ENCODE measurements at places on chromosomes 7 and 10.

DNA sequence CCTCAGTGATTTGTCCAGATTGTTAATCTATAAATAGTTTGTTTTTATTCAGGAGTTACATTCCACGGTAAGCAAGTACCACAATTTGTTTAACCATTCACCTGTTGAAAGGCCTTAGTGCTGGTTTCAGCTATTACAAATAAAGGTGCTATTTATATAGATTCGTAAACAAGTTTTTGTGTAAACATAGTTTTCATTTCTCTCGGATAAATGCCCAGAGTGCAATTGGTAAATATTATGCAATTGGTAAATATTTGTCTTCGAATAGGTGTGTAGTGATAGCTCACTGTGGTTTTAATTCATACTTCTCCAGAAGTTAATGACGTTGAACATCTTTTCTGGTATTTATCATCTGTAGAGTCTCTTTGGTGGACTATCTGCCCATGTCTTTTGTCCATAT lies 76.4 kb upstream of the RSU1 start:
- DNase-seq: no peak

GRCh38 chr10:59212301-59212798 lies 35.9 kb downstream of the PHYHIPL start:
- DNase-seq: no peak

GRCh38 chr10:114767986-114768821 lies 53.4 kb upstream of the FHIP2A start:
- peak; percentile 49 for DNase-seq

- DNase-seq: no peak
Measured at GRCh38 chr10:14372606-14373005, 41.9 kb upstream of the FRMD4A start.

GRCh38 chr7:4045975-4046374 lies 636.1 kb upstream of the FOXK1 start:
- DNase-seq: no peak

GRCh38 chr10:73796766-73797165 lies 11.4 kb downstream of the ZSWIM8 start:
- DNase-seq: no peak

GRCh38 chr10:67943917-67944316 lies 59.5 kb downstream of the SIRT1 start:
- DNase-seq: no peak

DNA sequence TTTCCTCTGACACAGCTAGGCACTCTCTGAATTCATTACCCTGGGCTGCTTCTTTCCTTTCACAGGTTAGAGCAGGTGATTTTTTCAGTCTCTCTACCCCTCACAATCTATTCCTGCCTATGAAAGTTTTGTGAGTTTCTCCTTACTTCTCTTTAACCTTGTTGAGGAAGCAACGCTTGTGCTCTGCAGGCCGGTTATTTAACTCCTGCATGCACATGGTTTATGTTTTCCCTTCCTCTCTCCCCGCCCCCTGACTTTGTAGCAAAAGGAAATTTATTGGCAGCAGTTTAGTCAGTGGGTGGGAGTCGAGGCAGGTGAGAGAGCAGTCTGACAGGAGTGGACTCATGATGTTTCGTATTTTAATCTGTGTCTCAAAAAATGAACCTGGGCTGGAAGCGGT lies 91.9 kb downstream of the CELF2 start:
- DNase-seq: no peak

DNA sequence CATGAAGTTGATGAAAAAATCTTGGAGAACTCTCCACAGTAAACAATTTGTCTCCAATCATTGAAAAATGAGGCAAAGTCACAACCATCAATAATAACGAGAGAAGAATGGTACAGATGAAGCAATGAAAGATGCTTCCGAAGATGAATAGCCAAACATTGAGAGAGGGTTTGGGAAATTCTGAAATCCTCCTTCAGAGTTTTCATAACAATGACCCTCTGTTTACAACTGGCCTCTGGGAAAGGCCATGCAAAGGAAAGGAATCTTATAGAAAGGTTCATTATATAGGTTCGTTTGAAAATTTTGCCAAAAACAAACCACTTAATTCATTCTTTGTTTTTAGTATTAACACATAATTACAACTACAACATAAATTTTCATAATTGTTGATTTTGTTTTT lies 166.5 kb downstream of the ABCA13 start:
- DNase-seq: no peak

GRCh38 chr10:82409671-82410070 lies 534.7 kb downstream of the NRG3 start:
- DNase-seq: no peak

GRCh38 chr10:29948881-29949355 lies 110.5 kb downstream of the JCAD start:
- DNase-seq: no peak

DNA sequence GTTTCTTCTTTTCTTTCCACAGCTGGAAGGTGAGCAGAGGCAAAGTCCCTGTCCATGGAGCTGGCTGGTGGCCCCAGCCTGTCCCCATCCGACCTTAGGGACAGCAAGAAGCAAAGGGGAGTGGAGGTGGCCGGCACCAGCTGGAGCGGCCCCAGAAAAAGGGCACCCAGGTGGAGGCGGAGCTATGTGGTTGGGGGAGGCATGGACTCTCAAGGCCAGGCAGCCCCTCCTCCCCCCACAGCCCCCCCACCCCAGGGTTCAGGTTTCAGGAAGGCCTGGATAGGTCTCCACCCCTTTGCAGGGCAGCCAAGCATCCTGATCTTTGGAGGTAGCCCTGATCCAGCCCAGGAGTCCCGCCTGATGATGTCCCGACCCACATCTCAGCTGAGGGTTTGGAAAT lies at the start of gene SSC4D:
TSS of gene SSC4D (minus strand) at position 161 of the 400 bp plus-strand sequence. CDS start 5,258 bp downstream, outside the sequence.
- no peak for DNase-seq

- peak; percentile 4 for DNase-seq
Measured at GRCh38 chr10:98748298-98748697, 301.6 kb upstream of the HPS1 start.

DNA sequence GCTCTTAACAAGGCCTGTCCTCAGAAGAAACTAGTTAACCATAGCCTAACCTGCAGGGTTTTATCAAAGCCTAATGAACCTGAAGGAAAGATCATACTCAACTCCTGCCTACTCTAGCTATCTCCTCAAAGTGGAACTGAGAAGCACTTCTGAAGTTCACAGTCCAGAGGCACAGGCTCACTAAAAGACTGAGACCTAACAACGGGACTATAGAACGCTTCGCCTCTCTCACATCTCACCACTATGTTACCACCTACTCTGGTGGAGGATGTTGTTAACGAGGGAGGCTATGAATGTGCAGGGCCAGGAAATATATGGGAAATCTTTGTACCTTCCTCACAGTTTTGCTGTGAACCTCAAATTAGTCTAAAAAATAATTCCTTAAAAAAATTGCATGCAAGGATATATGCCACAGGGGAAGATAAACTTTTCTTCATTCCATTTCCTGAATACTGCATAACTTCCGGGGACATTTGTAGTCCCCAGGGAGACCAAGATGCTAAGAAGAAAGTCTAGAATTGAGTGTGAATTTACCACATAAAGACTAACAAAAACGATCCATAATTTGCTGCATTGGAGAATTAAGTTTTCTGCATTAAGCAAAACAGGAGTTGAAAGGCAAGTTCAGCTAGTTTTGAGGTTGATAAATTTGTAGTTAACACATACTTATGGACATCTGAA lies 21.6 kb downstream of the LIPJ start:
- no peak for DNase-seq

GRCh38 chr7:33986451-33986850 lies 81.1 kb downstream of the BMPER start:
- DNase-seq: no peak

DNA sequence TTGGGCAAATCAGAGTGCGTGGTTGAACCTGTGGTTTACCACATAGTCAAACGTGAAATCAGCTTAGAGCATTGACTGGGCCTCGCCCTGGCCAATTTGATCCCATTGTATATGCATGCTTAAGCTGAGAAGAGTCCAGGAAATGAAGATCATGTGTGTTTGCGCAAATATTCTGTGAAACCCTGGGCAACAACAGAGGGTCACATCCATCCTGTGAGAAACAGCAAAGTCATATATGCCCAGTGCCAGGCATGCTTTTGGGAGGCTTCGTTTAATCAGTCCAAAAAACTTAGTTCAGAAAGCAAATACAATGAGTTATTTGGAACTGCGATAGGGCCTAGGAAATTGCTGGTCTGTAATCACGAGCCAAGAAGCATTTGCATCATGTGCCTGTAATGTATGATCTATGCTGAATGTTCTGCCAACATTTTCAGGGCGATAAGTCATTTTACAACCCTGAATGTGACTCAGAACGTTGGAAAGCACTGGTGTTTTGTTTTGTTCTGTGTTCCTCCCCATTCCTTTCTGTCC lies 412.1 kb upstream of the CELF2 start:
- no peak for DNase-seq

- DNase-seq: no peak
Measured at GRCh38 chr7:138887872-138888656, 90.1 kb upstream of the ATP6V0A4 start.

- no peak for DNase-seq
Measured at GRCh38 chr7:96080027-96080426, 241.9 kb downstream of the SLC25A13 start.

GRCh38 chr10:86592413-86592812 lies 61.9 kb upstream of the OPN4 start:
- DNase-seq: peak; percentile 44
